Inflammatory macrophage treated with lipopolysaccharide for 4 hours (primary cell): ENCODE measurements at places on chromosomes 11 and 22.
A peak's percentile ranks its signal among the peaks of the same experiment; 100 is the strongest.

DNA sequence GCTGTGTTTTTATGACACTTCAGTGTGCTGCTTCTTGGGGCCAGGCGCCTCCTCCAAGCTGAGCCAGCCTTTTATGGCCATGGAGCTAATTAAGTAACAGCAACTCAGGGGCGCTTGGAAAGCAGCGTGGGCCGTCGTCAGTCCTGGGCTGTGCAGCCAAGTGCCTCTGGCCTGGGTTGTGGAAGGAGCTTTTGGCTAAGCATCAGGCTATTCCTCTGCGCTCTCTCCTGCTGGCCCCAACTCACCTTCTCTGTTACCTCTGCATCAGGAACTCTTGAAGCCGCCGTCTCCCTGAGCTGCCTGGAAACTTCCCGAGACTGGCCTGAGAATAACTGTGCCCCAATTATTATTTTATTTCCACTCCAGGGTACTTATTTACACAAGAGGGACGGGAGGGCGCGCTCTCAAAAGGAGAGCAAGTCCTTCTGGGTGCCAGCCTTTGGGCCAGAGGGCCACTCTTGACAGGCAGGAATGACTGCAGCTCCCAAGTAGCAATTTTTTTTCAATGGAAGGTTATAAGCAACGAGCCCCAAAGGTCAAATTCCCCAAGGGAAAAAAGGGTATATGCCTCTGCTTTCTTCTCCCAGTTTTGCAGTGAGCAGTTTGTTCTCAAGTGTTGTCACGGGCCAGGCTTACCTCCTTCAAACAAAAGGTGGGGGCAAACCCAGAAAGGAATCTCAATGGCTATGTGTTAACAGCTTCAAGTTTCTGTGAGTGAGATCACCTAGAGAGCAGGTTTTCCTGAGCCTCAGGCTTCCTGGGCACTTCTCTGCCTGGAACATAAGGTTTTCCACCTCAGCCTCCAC, 38.5 kb upstream of the NAV2 start:
- DNase-seq: no peak

- DNase-seq: peak; percentile 53
Measured at GRCh38 chr11:107741044-107741823, 29.4 kb upstream of the SLN start.

DNA sequence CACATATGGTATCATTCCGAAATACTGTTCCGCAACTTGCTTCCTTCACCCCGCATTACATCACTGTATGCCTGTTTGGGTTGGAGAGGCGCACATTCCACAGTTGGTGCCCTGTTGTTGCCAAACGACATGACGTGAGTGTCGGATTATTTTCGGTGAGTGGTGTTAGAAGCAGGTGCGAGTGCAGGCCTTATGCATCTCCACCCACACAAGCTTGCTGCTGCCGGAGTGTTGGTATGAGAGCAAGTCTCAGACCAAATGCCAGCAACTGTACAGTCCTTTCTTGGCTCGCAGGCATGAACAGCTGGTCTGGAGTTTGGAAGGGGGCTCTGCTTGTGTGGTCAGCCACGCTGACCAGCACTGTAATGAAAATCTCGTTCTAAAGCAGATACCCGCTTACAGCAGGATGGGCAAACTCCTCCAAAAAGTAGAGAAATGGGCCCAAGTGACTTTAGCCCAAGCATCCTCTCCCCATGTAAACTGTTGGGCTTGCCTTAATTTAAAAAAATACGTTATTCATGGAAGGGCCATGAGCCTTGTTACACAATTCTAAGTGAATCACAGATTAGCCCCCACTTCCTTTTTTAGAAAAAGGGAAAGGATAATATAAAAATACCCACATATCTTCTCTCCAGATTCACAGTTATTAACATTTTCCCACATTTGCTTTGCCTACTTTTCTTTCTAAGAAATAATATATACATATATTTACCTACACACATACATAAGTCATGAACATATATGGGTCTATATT, 48.7 kb upstream of the OR9Q1 start:
- DNase-seq: peak; percentile 38

- DNase-seq: no peak
Measured at GRCh38 chr22:37749226-37749625, 52.4 kb downstream of the TRIOBP start.

GRCh38 chr11:112584672-112585071, 324.0 kb upstream of the PLET1 start:
- no peak for DNase-seq

DNA sequence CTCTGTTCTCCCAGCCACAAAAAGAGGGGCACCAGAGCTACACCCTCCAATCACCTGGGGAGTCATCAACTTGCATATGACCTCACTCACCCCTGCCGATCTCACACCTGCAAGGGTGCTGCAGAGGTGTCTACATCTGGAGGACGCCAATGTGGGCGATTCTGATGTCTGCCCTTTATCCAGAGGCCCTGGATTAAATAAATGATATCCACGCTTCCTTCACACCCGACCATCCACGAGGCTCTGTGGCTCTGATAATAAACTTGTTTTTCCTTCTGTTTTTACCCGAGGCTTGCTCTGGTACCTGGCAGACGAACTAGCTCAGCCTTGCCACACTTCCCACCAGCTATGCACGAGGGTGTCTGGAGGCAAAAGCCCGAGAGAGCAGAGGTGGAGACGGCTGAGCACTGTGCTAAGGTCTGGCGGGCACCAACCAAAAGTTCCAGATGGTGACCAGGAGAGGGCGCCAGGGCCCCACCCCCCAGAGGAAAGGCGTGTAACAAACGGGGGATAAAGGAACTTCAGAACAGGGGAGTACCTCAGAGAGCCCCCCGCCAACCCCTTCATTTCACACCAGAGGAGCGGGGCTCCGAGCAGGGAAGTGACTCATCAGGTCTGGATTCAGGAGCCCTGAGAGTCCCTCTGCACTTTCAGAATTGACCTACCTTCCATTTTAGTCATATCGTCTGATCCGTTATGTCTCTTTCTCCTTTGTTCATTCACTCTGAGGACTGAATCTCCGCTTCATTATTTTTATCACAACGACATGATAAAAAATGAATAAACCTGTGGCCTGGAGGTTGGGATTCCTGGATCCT, 13.5 kb downstream of the SCN3B start:
- peak; percentile 28 for DNase-seq

DNA sequence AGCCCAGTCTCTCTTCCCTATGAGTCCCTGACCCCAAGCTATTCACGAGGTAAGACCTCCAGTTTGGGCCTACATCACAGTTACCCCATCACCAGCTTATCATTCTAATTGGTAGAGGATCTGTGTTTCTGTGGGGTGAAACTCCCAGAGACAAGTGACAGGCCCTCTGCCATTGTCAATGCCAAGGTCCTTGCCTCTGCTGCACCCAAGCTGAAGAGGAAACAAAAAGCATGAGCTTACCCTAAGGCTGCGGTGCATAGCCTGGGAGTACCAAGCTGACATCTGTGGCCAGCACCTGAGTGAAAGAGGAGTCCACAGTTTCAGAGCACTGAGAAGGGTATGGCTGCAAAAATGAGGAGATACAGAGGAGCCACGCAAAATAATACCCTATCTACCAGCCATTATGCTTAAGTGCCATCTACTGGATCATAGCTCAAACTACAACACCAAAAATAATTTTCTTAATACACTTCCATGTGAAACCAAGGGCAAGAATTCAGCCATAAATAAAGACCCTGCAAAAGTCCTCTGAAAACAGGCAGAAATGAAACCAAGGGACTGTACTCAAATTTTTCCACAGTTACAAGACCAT, 62.3 kb upstream of the ANO5 start:
- peak; percentile 17 for DNase-seq

GRCh38 chr11:39385911-39386310, 2073.5 kb downstream of the LRRC4C start:
- DNase-seq: no peak

- no peak for DNase-seq
Measured at GRCh38 chr11:13135385-13136271, 126.5 kb downstream of the RASSF10 start.

- peak; percentile 22 for DNase-seq
Measured at GRCh38 chr11:61049859-61050258, 52.4 kb upstream of the CD5 start.

GRCh38 chr11:96013461-96014213, 89.7 kb upstream of the MTMR2 start:
- no peak for DNase-seq

DNA sequence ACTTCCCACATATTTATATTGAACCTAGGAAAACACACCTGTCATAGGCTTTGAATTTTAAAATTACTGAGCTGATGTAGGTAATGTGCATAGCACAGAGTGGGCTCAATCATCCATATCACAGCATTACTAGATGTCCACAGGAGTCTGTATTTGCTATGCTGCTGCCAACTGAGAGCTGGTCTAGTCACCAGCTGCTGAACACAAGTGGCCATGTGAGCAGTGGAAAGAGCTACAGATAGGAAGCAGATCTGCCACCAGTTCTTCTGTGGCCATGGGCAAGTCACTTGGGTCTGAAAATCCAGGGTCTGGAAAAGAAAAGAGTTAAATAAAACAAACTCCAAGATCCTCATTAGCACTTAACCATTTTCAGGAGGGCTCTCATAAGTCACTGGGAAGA, 91.8 kb downstream of the APIP start:
- DNase-seq: no peak

GRCh38 chr11:100687630-100688395, 725 bp downstream of the ARHGAP42 start:
- DNase-seq: peak; percentile 22

DNA sequence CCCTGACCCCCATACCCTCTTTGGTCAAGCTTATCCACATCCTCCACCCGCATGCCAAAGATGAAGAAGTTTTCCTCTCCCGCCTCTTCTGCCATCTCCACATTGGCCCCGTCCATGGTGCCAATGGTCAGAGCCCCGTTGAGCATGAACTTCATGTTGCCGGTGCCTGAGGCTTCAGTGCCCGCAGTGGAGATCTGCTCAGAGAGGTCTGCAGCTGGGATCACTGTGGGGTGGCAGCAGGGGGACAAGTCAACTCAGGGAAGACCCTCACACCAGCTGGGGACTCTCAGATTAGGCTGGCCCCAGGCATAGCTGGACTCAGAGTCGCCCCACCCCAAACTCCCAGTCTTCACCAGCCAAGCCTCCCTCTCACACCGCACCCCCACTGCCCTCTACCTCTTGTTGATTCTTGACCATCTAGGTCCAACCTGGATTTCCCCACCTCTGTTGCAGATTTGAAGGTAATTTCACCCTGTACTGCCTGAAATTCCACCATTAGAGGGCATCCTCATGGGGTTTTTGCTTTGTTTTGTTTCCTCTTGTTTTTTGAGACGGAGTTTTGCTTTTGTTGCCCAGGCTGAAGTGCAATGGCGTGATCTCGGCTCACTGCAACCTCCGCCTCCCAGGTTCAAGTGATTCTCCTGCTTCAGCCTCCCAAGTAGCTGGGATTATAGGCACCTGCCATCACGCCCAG, 6.6 kb upstream of the RASGRP2 start:
- no peak for DNase-seq

DNA sequence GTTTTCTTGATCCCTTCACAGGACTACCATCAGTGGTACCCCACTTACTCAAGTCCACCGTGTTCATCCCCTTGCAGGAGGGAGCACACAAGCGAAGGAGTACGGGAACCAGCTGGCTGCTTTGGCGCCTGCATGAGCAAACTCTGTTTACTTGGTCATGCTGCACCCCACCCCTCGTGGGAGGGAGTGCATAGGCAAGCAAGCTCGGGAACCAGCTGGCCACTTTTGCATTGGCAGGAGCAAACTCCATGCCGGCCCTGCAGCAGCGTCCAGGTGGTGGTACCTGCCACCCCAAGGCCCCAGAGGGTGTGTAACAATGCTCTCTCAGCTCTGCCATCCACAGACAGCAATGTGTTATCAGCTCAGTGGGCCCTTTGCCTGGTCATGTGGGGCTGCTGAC, 737.8 kb downstream of the FAM181B start:
- DNase-seq: no peak

DNA sequence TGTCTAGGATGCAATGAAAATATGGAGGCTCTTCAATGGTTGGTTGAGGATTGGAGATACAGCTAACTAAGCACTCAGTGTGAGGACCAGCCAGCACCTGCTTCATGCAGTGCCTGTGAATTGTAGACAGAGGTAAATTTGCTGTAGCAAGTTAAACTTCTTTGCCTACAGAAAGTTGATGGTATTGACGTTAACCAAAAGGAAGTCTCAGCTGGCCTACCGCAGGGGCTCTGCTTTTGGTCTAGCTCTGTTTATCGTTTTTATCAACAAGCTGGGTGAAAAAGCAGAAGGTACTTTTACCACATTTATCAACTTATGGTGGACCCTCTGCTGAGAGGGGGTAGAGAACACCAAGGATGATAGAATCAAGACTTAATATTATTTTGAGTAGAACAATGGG, 51.6 kb downstream of the GRAMD1B start:
- DNase-seq: no peak

DNA sequence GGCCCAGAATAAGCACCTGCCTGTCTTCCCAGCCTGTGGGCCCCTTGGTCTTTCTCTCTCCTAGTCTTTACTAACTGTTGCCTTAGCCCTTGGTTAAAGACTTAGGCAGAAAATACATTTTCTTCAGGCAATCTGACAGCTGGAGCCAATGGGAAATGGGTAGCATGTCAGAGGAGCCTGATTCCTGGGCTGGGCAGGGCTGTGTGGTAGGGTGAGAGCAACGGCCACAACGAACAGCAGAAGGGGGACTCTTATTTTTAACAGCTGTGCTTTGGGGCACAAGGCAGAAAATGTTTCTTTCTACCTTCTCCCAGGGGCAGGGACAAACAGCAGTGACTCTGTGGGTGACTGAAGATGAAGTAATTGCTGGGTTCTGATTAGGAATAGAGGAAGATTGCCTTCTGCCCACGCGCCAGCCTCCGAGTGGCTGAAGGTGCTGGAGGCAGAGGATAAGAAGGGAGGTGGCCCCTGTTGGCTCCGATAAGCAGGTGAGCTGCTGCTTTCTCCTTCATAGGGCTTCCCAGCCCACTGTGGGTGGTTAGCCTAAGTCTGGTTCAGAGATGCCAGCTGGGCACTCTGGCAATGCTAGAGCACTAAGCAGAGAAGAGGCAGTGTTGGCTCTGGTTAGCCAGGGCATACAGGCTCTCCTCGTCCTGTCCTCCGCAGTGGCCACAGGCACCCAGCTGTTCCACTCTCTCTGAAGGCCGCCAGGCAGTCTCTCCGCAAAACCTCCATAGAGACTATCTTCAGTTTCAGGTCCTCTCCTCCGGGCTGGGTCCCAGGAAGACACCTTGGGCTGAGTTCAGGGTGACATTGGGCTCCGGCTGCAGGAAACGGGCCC, 1.5 kb downstream of the YPEL4 start:
- peak; percentile 80 for DNase-seq

GRCh38 chr11:59173080-59173963, 1.4 kb downstream of the DTX4 start:
- DNase-seq: peak; percentile 68

- peak; percentile 33 for DNase-seq
Measured at GRCh38 chr11:10443721-10444235, 11.3 kb upstream of the AMPD3 start.

- no peak for DNase-seq
Measured at GRCh38 chr11:46491661-46492330, 100.2 kb upstream of the CHRM4 start.
